Activated CD4-positive, alpha-beta T cell treated with anti-CD3 and anti-CD28 coated beads, Interleukin-2, amount 10 ng/mL, durations not matched to agents 7 days and 5 days (primary cell): ENCODE measurements at places on chromosomes 5 and 9.

- DNase-seq = no peak
Observed at GRCh38 chr9:1327467-1327866, 277.3 kb downstream of the DMRT2 start.

GRCh38 chr9:114825126-114825795 is 19.4 kb upstream of the TNFSF15 start:
- DNase-seq = no peak

- DNase-seq = no peak
Observed at GRCh38 chr9:124665391-124666058, 105.6 kb downstream of the NR6A1 start.

GRCh38 chr9:81116340-81117137 is 572.8 kb downstream of the TLE1 start:
- DNase-seq = no peak

DNA sequence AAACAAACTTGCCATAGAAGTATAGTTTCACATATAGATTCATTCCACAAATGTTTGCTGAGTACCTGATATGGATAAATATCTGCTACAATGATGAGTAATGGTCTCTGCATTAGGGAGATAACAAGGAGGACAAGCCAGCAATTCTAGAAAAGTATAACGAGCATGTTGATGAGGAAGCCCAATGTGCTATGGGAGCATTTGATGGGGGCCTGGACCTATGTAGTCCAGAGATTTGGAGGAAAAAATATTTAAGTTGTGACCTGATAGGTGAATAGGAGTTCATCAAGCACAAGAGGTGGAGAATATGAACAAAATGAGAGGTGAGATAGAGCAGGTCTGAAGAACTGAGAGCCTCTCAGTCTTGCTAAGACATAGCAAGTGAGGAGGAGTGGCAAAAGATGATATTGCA is 14.4 kb upstream of the TMEM245 start:
- DNase-seq = no peak

GRCh38 chr9:81694541-81694940 is 5.2 kb upstream of the TLE1 start:
- no peak for DNase-seq

DNA sequence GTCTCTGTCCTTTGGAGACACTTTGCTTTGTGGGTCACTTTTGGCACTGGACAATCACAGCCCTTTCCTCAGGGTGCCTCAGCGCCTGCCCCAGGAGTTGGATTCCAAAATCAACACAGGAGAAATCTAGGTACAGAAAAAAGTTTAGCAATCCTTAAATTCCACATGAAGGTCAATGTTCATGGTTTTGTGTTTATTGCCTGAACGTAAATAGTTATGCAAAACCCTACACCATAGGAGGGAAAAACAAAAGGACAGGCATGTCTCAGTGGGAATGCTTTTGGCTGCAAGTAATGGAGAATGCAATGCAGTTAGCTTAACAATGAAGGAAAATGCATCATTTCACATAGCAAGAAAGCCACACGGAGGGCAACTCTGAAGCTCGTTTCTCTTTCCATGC is 6.5 kb upstream of the HMCN2 start:
- DNase-seq = no peak

DNA sequence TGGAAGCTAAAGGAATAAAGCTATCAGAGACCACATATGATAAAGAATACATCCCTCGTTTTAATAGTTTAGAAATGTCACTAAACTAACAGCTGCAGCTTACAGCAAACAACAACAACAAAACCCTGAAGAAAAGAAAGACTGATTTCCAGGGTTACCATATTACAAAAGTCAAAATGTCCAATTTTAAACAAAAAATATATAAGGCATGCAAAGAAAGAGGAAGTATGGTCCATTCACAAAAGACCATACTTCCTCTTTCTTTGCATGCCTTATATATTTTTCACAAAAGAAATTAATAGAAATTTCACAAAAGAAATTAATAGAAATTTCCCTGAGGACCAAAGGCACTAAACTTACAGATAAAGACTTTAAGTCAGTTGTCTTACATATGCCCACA is 354.2 kb downstream of the ARL15 start:
- DNase-seq = no peak

DNA sequence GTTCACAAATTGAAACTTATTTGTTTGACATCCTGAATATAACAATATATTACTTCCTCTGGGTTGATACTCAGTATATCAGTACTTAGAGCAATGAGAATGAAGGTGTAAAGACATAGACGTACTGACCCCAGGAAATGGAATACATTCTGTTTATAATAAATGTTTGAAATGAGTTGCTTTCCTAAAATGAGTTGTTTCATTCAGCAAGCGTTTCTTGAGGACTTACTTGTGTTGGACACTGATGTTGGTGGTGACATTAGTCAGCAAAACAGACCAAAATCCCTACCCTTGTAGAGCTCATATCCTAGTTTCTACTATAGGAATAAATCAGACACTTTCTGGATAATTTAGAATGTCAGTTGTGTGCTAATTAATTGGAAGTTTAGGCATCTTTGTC is 184.3 kb downstream of the ZDHHC21 start:
- DNase-seq = no peak
